ENCODE measurements at places on chromosomes 6 and 20.

- no peak for DNase-seq
These were observed 3.7 kb downstream of the NAA20 start for GRCh38 chr20:20020908-20021307.

GRCh38 chr20:944774-945410 is 28.8 kb upstream of the ANGPT4 start:
- DNase-seq = no peak

GRCh38 chr20:41100001-41100480 is 37.3 kb upstream of the PLCG1 start:
- DNase-seq = no peak

DNA sequence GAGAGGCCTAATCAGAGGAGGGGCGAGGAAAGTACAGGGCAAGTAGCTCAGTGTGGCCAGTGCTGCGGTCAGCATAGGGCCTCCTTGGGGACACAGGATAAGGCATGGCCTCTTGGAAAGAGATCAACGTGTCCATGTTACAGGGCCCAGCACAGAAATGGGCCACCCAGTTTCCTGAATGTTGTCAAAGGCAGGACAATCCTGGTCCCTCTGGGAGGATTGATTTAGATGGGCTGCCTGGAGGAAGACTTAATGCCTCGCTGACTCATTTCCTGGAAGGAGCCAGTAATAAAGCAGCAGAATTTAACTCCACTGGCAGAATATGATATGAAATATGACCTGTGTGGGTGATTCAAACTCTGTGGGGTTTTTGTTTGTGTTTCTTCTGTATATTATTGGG is 16.6 kb downstream of the DDO start:
- DNase-seq = no peak

DNA sequence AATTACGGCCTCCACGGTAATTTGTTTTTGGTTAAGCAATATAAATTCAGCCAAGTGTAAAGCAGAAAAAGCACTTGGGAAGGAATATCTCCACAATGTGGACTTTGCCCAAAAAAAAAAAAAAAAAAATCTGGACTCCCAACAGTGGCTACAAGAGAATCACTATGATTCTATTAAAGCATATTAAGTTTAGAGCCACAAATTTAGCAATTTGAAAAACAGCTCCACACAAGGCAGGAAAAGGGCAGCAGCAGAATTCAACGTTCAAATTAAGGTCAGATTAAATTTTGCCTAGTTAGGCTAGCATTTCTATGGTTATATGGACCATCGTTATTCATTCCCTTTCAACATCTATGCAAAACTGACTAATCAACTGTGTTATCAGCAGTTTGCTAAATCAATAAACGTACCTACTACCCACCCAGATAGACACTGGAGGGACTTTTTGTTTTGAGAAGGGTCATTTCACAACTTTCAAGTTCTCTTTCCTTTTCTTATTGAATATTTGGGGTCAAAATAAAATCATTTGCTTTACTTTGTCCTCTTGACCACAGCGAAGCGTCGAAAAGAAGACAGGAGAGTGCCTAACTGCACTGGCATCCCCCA is 1.0 kb downstream of the MCM9 start:
- no peak for DNase-seq

DNA sequence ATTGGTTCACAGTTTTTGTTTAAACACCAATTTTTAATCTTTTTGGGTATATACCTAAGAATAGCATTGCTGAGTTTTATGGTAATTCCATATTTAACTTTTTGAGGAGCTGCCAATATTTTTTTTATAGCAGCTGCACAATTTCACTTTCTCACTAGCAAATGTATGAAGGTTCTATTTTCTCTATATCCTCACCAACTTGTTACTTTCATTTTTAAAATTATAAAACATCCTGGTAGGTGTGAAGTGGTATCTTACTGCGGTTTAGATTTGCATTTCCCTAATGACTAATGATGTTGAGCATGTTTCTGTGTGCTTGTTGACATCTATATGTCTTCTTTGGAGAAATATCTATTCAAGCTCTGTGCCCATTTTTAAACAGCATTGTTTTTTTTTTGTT is 452.1 kb downstream of the GRIK2 start:
- DNase-seq = no peak

- no peak for DNase-seq
These were observed 136.0 kb upstream of the RNF24 start for GRCh38 chr20:4151342-4151741.

DNA sequence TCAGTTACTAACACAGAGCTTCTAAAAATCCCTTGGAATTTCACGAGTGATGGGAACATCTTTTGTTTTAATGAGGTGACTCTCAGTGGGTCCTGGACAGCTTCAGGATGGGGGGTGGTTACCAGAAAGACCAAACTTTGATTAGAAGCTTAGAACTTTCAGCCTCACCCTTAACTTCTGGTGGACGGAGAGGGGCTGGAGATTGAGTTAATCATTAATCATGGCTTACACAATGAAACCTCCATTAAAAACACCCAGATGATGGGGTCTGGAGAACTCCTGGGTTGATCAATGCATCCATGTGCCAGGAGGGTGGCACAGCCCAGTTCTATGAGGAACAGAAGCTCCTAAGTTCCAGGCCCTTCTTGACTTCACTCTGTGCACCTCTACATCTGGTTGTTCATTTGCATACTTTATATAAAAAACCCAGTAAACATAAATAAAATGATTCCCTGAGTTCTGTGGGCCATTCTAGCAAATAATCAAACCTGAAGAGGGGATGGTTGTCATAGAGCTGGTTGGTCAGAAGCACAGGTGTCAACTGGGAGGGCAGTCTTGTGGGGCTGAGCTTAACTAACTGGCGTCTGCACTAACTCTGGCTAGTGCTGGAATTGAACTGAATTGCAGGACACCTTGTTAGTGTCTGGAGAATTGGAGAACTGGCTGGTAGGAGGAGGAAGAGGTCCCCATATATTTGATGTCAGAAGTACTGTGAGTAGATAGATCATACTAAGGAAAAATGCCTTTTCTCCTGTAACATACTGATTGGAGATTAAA is 10.3 kb downstream of the RMND1 start:
- no peak for DNase-seq

- no peak for DNase-seq
These were observed 64.2 kb downstream of the STK35 start for GRCh38 chr20:2165871-2166270.

- no peak for DNase-seq
These were observed 220.8 kb downstream of the TRDN start for GRCh38 chr6:123415844-123416468.

DNA sequence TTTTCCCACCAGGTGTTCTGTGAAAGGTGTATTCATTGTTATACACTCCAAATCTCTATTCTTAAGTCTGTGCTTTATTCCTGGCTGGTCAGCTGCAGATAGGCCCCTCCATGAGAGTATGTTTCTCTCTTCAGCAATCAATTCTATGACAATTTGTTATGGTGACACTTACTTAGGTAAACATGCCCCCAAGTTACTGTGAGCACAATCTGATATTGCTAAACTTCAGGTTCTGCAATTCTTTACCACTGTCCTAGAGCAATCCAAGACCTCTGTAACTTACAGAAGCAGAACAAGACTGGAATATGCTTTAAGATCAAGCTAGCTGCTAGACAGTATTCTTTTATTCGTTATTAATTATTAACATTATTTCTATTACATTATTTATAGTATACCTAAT is 391.9 kb downstream of the FRK start:
- DNase-seq = no peak
